Stimulated activated CD4-positive, alpha-beta T cell treated with anti-CD3 and anti-CD28 coated beads, Interleukin-1b, Interleukin-23, amount 100 ng/mL, for 1 hour (primary cell): ENCODE measurements at places on chromosomes 5 and 9.
A peak's percentile ranks its signal among the peaks of the same experiment; 100 is the strongest.

- DNase-seq = no peak
These were observed 317.1 kb downstream of the MAT2B start for GRCh38 chr5:163822548-163822947.

DNA sequence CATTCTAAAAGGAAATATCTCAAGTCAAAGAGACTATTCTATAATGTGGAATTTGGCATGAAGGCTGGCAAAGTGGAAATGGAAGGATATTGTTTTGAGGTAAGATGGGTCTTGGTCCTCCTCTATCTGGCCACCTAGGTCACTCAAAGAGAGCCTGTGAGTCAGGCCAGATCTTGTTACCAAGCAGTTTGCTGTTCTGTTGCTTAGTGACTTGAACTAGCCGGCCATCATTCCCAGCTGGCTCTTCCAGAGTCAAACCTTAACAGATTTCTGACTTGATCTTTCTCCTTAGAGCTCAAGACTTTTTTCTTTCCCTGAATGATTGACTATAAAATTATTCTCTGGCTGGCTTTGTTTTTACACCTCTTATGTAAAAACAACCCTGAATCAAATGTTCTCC lies 136.1 kb downstream of the PDE4D start:
- DNase-seq = no peak

DNA sequence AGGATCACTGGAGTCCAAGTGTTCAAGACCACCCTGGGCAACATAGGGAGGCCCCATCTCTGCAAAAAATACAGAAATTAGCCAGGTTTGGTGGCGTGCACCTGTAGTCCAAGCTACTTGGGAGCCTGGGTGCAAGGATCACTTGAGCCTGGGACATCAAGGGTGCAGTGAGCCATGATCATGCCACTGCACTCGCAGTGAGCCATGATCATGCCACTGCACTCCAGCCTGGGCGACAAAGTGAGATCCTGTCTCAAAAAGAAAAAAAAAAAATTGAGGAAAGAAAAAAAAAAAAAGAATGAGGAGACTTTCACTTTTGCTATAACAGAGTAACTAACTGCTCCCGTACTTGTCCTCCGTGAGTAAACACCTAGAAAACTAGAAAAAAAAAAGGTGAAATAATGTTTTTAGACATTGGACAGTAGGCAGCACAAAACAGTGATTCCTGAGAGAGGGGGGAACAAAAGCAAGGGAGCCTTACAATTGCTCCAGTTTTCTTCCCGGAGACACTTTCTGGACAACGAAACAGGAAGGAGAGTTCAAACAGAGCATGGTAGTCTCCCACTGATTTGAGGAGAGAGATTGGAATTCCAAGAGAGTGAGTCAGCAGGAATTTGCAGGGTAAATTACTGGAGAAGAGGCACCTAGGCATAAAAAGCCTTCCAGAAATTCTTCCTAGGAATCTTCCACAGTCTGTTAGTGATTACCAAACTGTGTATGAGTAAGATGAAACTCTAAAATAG lies 6.9 kb upstream of the ZBTB5 start:
- DNase-seq = no peak

- DNase-seq = no peak
These were observed 1556.5 kb upstream of the C9orf72 start for GRCh38 chr9:29129763-29130162.

- DNase-seq = no peak
These were observed 45.3 kb downstream of the INSYN2B start for GRCh38 chr5:169934990-169935389.

DNA sequence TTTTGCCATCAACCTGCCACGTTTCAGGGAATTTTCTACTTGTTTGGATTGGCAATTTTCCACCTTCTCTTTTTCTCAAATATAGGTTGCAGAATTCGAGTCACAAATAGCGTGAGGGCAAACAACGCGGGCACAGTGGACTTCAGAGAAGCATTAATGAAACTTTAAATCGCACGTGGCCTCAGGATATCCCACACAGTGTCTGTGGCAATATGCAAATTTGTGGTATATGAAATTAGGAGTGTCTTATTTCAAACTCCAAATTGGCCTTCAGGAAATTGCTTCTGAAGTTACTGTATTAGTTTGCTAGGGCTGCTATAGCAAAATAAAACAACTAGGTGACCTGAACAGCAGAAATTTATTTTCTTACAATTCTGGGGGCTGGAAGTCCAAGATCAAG lies 91.2 kb downstream of the MTRR start:
- no peak for DNase-seq

DNA sequence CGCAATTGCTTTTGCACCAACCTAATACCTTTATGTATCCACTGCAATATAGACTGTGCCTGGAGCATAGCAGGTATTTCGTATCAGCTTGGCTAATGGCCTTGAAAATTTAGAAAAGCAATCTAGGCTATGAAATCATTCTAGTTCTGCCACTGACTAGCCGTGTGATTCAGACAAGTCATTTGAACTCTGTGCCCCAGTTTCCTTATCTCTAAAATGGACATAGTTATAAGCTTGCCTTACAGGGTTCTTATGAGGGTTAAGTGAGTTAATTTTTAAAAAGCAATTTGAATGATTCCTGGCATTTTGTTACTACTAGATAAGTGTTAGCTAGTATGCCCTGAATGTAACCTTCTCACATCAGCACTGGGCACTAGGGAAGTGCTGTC lies 80.5 kb upstream of the PUM3 start:
- DNase-seq = no peak

- DNase-seq = no peak
These were observed 32.0 kb downstream of the PAX5 start for GRCh38 chr9:37002036-37002412.

DNA sequence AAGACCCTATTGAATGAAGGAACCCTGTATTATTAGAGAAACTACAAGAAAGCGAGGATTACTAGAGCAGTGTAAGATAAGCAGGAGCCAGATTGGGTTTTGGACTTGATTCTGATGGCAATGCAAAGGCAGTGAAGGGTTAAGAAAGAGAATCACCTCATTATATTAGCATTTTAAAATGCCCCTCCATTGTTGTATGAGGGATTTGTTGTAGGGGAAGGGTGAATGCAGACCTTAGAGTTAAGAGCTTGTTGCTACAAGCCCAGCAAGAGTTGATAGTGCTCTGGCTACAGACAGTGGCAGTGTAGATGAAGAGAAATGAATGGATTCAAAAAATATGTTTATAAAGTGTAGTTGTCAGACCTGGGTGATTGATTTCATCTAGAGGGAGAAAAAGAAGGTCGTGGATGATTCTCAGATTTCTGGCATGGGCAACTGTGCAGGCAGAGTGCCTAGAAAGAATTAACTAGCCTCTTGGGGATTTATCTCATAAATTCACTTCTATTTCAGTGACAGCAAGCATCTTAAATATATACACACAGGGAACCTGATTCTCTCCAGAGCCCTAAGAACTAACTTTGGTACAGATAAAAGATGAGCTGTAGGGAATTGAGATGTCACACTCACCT lies 344.8 kb downstream of the ARRDC3 start:
- DNase-seq = no peak

DNA sequence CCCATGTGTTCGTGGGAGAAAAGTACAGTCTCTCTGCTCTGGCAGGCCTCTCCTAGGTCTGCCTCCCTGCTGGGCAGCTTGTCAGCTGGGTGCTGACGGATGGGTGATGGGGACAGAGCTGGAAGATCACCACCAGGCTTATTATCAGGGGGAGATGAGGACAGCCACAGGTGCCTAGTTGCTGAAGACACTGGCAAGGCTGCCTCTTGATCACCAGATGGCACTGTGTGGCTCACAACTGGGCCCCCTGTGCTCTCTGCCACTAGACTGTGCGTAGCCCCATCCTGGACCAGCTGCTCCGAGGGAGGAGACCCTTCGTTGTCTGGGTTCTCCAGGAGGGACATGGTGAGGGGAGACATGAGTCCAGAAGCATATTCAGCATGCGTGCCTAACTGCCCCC lies 73.0 kb downstream of the KIF24 start:
- DNase-seq = no peak

GRCh38 chr9:137295238-137295811 lies 6.7 kb downstream of the NRARP start:
- no peak for DNase-seq

DNA sequence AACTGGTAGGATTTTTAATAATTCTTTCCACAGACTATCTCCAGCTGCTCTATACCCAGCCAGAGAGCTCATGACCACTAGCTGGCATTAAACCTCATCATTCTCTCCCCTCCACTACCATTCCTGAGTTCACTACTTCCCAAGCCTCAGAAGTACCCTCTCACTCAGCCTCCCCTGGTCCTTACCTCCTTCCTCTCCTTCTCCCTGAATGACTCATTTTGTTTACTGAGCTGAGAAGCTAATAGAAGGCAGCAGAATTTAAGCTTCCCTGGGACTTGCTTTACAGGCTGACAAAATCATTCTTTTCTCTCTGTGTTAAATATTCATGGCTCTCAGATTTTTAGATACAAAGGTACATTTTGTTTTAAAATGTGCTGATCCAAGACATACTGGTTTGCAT lies 305.4 kb downstream of the TLR4 start:
- DNase-seq = no peak

GRCh38 chr9:135046739-135047350 lies 40.6 kb upstream of the OLFM1 start:
- DNase-seq = no peak

DNA sequence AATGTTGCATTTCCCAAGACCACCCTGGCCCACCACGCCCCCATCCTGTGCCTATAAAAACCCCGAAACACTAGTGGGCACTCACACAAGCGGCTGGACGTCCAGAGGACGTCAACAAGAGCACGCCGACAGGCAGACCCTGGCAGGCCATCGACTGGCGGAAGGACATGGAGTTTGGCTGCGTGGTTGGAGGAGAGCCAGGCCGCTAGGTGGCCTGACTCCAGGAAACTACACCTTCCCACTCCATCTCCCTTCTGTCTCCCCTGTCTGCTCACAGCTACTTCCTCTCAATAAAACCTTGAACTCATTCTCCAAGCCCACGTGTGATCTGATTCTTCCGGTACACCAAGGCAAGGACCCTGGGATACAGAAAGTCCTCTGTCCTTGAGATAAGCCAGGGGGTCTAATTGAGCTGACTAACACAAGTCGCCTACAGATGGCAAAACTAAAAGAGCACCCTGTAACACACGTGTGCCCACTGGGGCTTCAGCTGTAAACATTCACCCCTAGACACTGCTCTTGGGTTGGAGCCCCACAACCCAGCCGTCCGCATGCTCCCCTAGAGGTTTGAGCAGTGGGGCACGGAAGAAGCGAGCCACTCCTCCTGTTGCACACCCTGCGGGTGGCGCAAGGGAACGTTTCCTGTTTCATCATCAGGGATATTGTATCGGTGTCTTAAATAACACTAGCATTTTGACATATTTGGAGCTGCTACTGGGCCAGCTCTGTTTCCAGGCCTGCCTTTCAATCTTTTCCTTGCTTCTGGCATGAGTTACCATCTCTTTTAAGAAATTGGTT lies 54.5 kb upstream of the TAF11L2 start:
- DNase-seq = no peak

- no peak for DNase-seq
These were observed 205.2 kb upstream of the MAP3K1 start for GRCh38 chr5:56610093-56610698.

- no peak for DNase-seq
These were observed 48.8 kb upstream of the PLCXD3 start for GRCh38 chr5:41559184-41559583.

DNA sequence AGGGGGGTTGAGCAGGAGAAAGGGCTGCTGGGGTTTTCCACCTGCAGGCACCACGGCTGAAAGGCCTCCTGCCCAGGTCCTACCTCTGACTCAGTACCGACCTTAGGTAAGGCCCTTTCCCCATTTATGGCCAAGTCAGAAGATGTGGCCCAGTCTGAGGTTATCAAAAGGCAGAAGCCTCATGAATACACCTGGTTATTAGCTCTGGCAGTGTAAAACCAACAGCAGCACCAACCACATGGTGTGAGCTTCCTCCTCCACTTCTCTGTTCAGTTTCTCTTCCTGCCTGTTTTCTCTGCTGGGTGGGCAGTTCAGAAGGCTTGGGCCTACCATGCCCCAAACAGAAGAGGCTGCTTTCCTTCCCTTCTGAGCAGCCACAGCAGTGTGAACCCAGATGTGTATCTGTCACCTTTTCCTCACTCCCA lies 86.9 kb downstream of the UGCG start:
- no peak for DNase-seq

DNA sequence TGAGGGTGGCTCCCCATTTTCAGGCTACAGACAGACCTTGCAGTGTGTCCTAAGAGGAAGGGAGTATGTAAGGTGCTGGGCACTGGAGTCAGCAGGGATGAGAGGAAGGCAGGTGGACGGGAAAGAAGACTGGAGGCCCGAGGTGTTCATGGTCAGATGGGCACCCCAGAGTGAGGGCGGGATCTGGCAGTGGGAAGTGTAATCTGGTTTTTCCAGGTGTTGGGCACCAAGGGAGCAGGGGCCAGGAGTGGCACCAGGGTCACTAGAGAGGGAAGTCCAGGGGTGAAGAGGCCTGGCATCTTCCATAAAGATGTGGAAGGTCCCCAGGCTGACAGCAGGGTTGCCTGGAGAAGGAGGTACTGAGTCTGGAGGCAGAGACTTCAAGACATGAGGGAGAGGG lies 29.7 kb downstream of the PITX1 start:
- DNase-seq = no peak

DNA sequence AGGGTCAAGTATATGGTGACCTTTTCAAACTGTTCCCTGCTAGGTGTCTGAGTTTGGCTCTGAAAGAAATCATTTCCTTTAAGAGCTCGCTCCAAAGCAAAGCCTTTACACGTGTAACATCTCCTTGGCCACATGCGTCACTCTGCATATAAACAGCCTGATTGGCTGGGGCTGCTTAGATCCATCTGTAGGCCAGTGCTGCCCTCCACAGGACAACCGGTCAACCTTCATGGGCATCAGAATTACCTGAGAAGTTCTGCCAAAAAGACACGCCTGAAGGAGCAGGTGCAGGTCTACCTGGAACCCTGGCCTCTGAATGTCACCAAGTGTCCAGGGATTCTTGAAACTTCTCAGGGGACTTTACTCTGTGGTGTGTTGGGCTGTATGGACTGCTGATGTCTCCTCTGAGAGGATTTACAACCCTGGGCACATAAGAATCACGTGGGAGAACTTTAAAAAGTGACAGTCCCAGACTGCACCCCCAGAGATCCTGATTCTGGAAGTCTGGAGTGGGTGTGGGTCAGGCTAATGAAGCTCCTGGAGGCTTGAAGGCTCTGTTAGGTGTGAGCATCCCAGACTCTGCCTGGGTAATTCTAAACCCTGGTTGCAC lies 497.6 kb downstream of the GADD45G start:
- peak; percentile 51 for DNase-seq

DNA sequence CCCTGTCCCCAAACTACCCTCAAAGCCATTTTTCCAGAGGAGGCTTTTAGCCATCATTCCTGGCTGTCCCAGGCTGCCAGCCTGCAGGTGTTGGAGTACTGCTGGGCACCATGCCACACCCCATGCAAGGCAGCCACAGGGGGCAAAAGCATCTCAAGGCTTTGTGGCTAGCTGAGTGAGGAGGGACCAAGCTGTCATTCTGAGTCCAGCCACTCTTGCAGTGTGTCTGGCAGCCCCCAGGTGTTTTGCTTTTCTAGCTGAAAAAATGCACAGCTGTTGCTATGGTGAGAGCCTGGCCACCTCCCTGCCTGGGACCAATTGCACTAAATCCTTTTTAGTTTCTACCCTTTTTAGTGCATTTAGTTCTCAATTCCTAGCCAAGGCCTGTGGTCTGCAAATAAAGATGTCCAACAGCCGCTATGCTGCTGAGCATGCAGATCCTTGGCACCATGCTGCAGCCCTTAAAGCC lies 50.4 kb upstream of the PTGS1 start:
- DNase-seq = no peak
